NCI-H2029 (cell line): ENCODE measurements at places on chromosomes 1 and 21.

- DNase-seq = no peak
Observed at GRCh38 chr1:91700771-91701471, 185.0 kb downstream of the TGFBR3 start.

- DNase-seq = no peak
Observed at GRCh38 chr21:34822942-34823341, 154.1 kb downstream of the CLIC6 start.

- no peak for DNase-seq
Observed at GRCh38 chr1:31828341-31828740, 12.5 kb upstream of the SPOCD1 start.

GRCh38 chr21:43866260-43866629, 1.2 kb downstream of the AGPAT3 start:
- DNase-seq = peak; percentile 44

DNA sequence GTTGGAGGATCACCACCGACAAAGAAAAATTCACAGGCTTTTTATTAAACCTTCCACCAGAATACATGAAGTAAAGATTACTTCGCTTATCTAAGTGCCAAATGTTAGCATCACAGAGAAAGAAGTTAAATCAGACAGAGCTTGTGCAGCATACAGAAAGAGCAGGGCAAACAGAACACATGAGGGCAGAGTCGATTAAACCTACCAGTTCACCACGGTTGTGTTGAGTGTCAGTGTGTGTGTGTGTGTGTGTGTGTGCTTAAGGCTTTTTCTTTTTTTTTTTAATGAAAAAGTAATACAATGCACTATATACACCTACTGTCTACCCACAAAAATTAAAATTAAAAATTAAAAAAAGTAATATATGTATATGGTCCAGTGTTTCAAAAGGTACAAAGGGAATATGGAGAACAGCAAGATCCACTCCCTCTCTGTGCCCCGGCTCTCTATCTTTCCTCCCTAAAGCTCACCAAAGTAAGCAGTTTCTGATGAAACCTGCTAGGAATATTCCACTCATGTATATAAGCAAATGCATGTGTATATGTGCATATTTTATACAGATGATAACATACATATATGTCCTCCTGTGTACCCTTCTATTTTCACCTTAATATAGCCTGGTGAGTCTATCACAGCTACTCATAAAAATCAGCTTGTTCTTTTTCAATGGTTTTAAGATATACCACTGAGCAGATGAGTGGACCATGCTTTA, 17.7 kb downstream of the YIPF1 start:
- DNase-seq = no peak

- no peak for DNase-seq
Observed at GRCh38 chr1:57124768-57125446, 159.1 kb upstream of the C8B start.
